ENCODE measurements at places on chromosomes 4 and X. TPM values are rescaled to one million over a fixed set of nuclear protein-coding genes. Genes with fewer than 3 reads are reported as not detected.

Gene FGFBP2
- 2.6 TPM for total RNA-seq

Gene SSX7
- not detected for total RNA-seq

Gene FREM3
- not detected for total RNA-seq

Gene GAGE2A
- not detected for total RNA-seq

Gene SHROOM4
- total RNA-seq = 8.6 TPM

Gene PNCK
- 7.6 TPM for total RNA-seq

Gene PLCXD1
- total RNA-seq = 3.4 TPM

Gene CT45A10
- not detected for total RNA-seq

Gene OPN1MW3
- not detected for total RNA-seq

Gene NLGN4X
- 2.0 TPM for total RNA-seq

Gene PAGE1
- total RNA-seq = not detected

Gene POU4F2
- total RNA-seq = not detected
